ENCODE measurements at places on chromosomes 1 and 21.
A peak's percentile ranks its signal among the peaks of the same experiment; 100 is the strongest.

DNA sequence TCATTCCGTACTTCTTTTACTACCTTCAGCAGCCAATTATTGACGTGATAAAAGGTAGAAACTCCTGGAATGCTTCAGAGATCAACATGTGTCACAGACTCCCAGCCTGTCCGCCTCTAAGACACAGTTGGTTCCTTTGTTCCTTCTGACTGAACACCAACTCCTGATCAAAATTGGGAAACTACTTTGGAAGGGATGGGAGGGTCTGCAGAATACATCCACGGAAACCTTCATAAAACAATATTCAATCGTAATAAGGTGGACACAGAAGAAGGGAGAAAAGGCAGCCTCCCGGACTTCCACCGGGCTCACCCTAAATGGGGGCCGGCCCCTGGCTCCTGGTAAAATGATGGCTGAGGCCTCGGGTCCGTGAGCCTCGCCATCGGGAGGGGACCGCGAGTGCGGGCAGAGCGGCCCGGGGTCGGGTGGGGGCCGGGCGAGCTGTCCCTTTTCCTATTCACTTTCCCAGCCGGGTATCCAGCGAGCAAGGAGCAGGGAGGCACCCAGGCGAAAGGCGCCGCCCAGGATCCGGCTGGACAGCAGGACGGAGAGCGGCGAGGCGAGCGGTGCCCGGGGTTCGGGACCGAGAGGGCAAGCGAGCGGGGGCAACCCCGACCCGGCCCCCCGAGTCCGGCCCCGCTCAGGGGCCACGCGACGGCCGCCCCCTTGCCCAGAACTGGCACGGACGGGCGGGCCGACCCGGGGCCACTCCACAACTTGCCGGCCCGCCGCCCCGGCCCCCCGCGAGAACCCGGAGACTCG, 805 bp downstream of the NRIP1 start:
- DNase-seq, result no peak

- DNase-seq, result no peak
These were observed 348.1 kb upstream of the VAMP3 start for GRCh38 chr1:7422966-7423365.

DNA sequence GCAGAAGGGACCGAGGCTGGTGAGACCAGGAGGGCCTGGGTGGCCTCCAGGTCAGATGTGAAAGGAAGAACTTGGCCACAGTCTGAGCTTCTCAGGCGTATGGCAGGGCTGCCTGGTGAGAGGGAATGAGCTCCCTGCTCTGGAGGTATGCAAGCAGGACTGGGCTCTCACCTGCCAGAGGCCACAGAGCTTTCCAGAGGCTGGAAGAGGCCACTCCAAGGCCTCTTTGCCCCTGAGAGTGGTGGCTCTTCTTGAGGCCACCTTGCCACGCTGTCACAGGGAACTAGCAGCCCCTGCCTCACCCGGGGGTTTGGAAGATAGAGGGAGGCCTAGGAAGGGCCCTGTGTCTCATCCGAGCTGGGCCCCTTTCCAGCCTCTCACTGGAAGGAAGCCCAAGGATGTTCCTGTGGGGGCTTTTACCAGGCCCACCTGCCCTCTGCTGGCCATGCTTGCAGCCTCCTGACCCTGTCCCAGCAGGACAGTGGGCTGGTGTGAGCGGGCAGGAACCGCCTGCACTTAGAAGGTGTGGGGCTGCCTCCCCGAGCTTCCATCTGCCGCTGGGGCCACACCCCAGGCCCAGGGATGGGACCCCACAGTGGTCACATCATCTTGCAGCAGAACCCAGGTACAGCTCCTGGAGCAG, 10.0 kb downstream of the PCSK9 start:
- no peak for DNase-seq

- DNase-seq, result no peak
These were observed 164.6 kb downstream of the RASAL2 start for GRCh38 chr1:178258536-178258935.

DNA sequence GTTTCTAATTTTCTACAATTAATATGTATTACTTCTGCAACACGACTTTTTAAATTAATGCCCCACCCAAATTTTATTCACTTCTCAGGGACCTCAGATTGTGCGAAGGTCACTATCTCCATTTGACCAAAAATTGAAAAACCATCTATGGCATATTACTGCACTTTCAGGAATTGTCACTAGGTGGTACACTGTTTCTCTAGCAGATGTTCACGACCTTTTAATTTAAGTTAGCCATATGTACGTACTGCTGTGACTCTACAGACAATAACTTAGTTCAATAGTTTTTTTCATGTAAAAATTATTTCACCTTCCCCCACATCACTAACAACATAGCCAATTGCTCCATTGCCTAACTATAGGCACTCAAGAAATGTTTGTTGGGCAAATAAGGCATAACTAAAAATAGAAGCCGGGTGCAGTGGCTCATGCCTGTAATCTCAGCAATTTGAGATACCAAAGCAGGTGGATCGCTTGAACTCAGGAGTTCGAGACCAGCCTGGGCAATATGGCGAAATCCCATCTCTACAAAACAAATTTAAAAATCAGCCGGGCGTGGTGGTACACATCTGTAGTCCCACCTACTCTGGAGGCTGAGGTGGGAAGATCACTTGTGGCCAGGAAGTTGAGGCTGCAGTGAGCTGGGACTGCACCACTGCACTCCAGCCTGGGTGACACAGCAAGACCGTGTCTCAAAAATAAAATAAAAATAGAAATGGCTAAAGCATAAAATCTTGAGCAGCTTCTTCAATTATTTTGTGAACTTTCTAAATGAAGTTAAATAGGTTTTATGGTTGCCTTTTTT, 75.7 kb upstream of the PKN2 start:
- peak; percentile 11 for DNase-seq

GRCh38 chr1:89721351-89721750, 88.4 kb downstream of the LRRC8C start:
- no peak for DNase-seq

DNA sequence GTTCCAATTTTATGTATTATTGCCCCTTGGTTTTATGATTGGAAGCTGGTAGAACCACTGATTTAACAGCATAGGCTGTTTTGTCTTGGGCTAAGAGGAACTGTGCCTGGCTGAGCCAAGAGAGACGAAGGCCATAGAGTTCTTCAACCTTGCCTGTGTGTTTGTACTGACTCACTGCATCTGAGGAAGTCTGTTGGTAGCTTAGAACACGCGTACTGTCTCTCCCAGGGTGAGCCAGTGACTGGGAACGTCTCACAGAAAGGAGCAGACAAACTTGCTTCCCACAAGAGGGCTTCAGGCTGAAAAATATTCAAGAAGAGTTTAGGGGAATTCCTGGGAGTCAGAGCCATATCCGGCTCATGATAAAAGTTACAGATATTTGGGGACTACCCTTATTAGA, 14.9 kb downstream of the TMEM51 start:
- no peak for DNase-seq

- DNase-seq, result no peak
These were observed 11.9 kb downstream of the HECTD3 start for GRCh38 chr1:44999232-44999631.

- no peak for DNase-seq
These were observed 340.6 kb downstream of the SRGAP2C start for GRCh38 chr1:121525355-121525754.

DNA sequence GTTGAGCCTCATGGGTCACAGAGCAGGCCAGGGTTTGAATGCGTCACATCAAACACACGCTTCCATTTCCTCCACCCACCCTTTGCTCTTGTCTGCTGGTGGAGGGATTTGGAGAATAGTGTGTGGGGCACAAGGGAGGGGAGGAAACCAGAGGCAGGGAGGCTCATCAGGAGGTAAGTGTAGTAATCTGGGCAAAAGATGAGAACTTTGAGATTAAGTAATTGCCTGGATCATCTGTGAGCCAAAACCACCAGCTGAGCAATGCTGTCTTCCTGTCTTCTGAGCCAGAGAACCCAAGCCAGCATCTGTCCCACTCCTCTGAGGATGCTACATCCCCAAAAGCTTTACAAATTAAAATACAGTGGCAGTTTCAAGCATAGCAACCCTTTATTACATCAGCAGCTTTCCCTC, 45.2 kb downstream of the C8B start:
- no peak for DNase-seq

GRCh38 chr1:201510734-201511133, 3.8 kb upstream of the CSRP1 start:
- DNase-seq, result no peak

DNA sequence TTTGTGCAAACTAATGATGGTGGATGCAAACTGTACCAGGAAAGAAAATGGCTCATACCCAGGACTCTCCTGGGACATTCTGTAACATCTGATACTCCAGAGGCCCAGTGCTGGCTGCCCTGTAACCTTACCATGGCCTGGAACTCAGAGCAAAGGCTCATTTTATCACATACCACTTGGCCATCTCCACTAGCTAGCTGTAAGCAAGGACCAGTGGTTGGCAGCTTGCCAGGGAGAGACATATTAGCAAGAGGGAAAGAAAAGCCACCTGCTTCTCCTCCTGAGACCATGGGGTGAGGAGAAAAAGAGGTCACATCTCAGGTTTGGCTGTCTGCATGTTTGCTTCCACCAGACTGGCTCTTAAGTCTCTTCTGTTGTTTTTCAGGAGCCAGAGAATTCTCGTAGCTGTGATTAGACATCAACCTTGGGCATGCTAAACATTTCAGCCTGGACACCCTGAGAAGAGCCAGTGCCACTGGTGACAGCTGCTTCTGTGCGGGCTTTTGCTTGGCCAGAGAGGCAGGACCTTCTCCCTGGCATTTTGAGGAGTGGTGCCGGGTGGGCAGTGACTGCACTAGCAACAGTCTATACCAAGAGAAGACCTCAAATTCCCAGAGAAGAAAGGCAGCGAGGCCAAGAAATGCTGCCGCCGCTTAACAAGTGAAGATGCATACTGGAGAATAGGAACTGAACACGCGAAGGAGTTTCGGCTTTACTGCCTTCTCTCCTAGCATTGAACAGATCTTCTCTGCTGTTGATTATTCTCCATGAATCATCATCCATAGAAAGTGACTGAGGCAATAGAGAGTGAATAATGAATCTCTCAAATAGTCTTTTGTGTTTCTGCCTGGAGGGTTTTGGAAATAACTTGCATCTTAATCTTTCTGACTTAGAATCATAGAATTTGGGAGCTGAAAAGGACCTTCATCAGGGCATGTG, 6.7 kb upstream of the INKA2 start:
- no peak for DNase-seq

GRCh38 chr1:56150441-56151215, 428.7 kb downstream of the PLPP3 start:
- DNase-seq, result no peak

DNA sequence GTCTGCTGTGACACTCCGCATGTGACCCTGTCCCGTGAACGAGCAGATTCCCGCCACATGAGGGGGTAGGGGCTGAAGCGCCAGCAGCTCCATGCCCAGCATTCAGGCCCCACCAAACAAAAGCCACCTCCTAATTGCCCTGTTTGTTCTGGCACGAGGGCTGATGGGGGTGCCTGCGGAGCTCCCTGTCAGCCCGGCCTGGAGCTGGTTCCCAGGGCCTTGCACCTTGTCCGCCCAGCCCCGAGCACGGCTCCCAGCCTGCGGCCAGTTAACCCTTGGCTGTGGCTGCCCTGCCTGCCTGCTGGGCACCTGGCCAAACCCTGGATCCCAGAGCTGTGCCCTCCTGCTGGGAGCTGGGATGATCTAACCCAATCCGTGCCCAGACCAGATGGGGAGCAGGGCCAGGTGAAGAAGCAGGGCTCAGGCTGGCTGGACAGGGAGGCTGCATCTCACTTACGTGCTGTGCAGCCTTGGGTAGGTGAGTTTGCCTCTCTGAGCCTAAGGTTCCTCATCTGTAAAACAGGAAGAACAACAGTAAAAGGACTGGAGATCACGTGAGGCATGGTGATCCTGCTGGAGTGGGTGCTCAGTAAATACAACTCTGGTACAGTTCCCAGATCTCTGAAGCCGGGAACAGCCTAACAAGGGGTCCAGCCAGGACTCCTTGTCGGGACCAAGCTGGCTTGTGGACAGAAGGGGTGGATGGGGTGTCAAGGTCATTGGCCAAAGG, 110.9 kb upstream of the IFFO2 start:
- DNase-seq, result no peak

- no peak for DNase-seq
These were observed 134.8 kb upstream of the KIF26B start for GRCh38 chr1:245019910-245020486.

- DNase-seq, result no peak
These were observed 12.2 kb downstream of the UTP25 start for GRCh38 chr1:209839875-209840546.

DNA sequence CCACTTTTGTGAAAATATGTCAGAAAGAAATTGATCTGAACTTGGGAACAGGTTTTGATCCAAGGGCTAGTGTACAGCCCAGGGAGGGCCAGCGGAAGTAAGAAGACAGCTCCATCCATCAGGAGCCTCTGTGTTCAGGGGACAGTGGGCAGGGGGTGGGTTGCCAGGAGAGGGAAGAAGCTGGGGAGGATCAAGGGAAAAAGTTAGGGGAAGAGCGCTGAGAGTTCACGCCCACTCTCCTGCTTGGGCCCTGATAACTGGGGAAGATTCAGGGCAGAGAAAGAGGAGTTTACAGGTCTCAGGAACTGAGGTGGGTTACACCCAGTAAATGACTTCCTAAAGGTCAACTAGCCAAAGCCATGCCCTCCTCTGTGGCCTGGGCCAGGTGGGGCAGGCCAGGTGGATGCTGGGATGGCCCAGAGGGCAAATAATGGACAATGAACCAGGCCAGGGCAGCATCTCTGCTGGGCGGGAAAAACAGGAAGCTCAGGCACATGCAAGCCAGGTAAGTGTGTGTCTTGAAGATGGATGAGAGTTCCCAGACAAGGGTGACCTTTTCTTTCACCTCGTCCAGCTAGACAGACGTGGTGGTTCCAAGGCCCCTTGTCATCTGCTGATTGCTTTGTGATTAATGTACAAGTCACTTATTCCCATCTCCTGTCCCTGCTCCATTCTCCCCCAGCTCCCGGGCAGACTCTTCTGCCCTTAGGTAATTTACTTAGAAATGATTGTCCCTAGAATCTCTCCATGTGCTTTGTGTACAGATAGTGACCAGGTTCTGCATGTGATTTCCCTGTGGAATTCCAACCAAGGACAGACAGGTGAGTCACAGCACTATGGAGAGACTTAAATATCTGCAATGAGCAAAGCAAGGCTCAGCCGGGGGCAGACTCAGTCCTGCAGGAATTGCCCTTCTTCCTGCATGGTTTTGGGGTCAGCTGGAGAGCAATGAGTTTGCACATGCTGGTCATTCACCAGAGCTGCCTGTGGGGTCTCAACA, 57.0 kb downstream of the MDM4 start:
- DNase-seq, result no peak

GRCh38 chr1:115753830-115754229, 14.7 kb downstream of the CASQ2 start:
- no peak for DNase-seq

DNA sequence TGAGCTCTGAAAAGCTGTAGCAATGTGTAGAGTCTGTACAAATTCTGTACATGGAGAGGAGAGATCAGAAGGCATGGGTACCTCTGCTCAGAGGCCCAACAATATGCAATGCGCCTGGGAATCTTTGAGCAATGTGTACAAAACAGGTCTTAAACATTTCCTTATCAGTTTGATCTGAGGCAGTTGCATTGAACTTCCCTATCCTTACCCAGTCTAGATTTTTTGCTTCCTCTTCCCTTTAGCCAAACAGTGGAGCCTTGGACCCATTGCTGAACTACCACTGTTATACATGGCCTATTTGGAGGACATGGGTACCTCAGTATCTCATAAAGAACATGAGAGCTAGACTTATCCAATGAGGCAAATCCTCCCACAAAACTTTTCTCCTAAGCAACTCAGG, 12.6 kb upstream of the MNDA start:
- DNase-seq, result no peak

Data from NCI-H2171 (cell line).